Peyer's patch (tissue), 4 donors: ENCODE measurements at places on chromosomes 2 and 18.

GRCh38 chr2:98815795-98816194 lies 84.9 kb upstream of the MGAT4A start:
- no peak for DNase-seq

DNA sequence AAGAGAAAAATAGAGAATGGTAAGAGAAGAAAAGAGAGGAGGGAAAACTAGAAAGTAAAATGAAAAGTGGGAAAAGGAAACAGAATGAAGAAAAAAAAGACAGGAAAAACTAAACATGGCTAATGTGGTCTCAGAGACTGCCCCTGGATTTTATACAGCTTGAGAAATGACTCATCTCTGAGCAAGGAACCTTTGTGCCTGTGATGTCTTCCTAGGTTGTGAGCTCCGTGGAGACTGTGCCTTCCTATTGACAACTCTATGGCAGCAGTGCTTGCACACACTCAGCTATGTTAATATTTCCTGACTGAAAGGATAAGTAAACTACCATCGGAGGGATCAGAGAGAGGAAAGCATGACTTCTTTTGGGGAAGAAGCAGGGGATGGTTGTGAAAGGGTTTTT lies 203.8 kb downstream of the RDH14 start:
- no peak for DNase-seq

DNA sequence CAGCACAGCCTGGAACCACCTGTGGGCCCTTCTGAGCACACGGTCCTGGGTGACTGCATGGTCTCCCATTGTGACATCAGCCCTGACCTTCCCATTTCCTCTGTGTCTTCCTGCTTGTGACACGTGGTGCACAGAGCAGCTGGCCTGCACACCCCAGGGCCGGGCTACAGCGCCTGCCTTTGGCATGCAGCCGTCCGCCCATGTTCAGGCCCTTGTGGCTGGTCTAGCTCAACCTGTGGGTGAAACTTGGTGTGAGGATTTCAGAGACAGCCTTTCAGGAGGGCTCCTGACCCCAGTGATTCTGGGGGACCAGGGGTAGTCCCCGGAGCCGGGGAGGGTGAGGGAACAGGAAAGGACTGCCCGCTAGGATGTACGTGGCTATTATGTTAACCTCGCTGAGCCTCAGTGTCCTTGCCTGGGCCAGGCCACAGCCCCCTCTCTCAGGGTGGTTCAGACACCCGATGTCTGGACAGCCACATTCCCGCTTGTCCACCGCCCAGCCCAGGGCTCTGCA lies 284.8 kb upstream of the HS6ST1 start:
- DNase-seq: peak; percentile 41

- no peak for DNase-seq
Observed at GRCh38 chr2:125572660-125573059, 1083.3 kb upstream of the GYPC start.

DNA sequence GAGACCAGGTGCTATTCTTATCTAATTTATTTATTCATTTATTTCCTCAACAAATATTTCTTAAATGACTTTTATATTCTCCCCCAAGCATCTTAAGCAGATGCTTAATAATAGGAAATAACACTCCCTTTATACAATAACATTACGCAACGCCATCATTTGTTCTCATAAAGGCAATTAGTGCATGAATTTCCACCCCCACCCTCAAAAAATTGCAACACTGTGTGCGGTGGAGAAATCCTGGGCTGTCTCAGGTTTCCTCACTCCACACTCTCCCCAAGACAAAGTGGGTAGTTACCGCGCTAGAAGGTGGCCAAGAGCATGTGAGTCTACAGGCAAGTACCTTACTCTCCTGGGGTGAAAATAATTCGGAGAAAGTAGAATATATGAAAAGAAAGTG lies 37.0 kb upstream of the CTDP1 start:
- no peak for DNase-seq

DNA sequence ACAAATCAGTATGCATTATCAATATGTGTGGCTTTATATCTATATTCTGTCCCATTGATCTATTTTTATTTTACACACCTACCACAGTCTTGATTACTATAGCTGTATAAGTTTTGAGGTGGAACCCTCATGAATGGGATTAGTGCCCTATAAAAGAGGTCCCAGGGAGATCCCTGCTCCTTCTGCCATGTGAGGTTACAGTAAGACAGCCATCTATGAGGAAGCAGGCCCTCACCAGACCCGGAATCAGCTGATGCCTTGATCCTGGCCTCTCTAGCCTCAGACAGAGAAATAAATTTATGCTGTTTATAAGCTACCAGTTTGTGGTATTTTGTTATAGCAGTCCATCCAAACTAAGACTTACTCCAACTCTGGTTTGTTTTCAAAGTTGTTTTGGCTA lies 54.9 kb downstream of the HNRNPLL start:
- DNase-seq: no peak

DNA sequence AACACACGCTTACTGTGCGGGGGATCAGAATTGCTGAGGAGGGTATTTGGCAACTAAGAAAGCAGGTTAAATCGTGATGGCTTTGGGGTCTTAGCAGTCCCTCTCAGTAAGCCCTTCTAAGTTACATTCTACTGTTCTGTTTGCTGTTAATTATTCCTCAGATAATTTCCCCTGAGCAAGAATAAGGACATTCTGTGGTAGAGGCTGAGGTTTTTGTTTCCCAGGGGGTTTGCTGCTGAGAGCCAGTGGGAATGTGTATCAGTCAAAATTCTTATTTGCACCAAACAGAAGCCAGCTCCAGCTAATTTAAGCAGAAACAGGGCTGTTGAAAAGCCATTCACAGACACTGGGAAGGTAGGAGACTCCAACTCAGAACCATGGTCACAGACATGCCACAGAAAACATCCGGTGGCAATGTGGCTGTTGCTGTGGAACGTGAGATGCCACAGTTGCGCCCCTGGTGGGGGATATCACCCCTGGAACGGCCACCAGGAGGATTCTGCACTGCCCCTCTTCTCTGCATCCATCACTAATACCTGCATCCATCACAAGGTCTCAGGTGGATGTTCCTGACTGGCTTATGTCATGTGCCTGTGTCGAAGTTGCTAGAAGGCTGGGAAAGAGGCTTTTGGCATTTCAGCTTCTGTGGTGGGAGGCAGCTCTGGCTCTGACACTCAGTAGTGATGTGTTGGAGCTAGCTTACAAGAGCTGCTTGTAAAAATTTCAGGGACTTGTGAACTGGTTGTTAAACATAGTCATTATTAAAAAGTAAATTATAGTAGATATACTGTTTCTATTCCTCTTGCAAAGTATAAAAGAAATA lies 23.2 kb downstream of the SLC4A3 start:
- no peak for DNase-seq

DNA sequence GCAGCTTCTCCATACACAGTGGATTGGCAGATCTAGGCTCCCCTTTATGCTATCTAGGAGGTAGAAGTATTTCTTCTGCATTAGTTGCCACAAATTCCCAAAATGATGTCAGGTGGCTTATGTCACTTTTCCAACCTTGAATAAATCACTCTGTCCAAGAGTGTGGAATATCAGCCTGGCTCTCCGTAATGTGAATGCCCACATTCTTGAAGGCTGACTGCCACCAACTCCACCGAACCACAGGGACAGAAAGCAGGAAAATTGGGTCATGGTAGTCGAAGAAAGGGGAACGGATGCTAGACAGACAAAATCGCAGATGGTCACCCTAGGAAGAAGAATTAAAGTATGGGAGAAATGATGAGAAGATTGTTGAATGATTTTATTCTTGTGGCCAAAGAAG lies 624.9 kb upstream of the CDH2 start:
- no peak for DNase-seq

DNA sequence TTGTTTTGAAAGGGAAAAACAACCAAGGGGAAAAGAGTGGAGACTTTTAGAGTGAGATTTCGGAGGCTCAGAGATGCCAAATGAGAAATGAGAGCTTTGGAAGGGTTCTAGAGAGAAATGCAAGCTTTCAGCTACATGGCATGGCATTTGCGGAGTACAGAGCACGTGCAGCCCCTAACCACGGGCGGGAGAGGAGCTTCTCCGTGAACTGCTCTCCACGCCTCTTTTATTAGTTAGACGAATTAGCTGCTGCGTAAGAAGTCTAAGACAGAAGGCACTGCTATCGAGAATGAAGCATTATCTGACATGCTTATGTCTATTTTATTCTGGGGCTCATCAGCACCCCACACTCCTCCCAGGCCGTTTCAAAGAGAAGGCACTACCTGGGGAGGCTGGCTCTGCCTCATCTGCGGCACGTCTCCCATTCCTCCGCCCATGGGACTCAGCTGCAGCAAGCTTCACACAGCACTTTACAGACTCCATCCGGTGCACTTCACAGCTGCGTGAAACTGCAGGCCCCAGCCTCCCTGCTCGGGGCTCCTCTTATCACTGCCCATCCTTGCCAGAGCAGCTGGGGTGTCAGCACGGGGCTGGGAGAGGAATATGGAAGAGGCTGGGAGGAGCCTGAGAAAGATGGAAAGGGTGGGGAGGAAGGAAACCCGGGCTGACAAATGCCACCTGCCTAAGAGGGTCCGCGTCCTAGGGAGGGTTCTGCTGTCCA lies 207.3 kb upstream of the APCDD1 start:
- DNase-seq: no peak

GRCh38 chr2:238879621-238880377 lies 31.9 kb downstream of the TWIST2 start:
- no peak for DNase-seq

GRCh38 chr2:16173893-16174692 lies 233.7 kb downstream of the MYCN start:
- DNase-seq: no peak

DNA sequence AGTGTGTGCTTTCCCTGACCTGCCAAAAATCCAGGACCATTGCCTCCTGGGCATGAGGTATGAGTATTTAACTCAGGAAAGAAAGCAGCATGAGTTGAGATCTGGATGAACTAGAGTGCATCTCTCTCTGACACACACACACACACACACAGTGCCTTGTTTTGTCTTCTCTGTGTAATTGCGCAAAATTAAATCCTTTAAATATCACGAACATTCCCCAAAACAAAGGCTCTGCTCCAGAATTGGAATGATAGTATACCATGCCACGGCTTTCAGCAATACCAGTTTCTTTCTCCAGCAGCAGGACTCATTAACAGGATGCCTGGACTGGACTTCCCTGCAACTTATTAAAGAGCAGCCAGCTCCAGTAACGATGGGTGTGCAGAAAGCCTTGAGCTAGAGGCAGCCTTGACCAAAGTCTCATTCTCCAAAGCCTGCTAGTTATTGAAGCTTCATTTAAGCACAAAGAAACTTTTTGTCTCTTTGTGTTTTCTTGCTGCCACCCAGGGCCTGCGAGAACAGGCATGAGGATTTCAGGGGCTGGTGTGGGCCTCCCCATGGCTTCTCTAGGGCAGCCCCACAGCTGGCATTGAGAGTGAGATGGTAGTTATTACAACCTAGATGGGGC lies 101.7 kb downstream of the NRP2 start:
- DNase-seq: no peak

- no peak for DNase-seq
Observed at GRCh38 chr18:26818461-26818860, 47.0 kb downstream of the AQP4 start.

GRCh38 chr2:58930537-58930936 lies 689.4 kb upstream of the FANCL start:
- no peak for DNase-seq

DNA sequence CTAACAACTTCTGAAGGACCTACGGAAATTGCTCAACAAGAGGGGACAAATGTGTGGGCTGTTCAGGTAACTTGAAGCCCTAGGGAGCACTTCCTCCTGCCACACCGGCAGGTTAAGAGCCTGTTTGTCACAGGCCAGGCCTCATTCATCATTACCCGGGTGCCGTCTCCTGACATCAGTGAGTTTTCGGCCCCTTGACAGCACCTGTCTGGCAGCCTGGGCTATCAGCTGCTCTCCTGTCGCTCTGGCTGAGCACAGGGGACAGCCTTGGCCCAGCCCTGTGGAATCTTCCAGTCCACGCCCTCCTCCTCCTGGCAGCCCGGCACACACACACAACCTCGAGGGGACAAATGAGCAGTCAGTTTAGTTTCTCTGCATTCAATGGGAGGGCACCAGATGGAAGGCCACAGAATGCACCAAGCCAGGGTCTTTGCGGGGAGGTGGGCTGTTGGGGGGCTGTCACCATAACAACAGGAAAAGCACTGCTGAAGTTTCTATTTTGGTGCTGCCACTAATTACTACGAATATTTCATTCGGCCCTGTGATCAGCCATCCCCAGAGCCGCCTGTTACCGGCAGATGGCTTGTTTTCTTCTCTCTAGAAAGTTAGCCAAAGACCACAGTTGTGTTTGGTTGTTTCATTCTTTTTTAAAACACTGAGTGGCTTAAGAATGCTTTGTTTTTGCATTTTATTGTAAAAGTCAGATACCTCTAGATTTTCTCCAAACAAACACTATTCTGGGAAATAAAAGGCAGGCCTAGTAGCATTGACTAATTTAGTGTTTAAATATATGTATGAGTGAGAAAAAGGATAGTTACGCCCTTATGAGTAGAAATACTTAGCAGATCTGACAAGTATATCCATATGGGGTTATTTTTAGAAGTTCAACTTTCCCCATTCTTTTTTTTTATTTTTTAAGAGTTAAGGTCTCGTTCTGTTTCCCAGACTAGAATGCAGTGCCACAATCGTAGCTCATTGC lies 189.9 kb upstream of the NDUFV2 start:
- DNase-seq: peak; percentile 54

- DNase-seq: no peak
Observed at GRCh38 chr2:48944956-48945355, 189.4 kb upstream of the LHCGR start.

GRCh38 chr2:130915149-130915548 lies 78.4 kb downstream of the ARHGEF4 start:
- no peak for DNase-seq

- no peak for DNase-seq
Observed at GRCh38 chr2:32249731-32250236, 14.9 kb downstream of the NLRC4 start.
